Activated CD4-positive, alpha-beta T cell treated with anti-CD3 and anti-CD28 coated beads for 24 hours (primary cell): ENCODE measurements at places on chromosomes 1 and 21.

GRCh38 chr21:32322676-32323075, 24.0 kb downstream of the MRAP start:
- DNase-seq: no peak

GRCh38 chr21:39313042-39313570, 326 bp downstream of the BRWD1 start:
- DNase-seq: peak; percentile 16

GRCh38 chr1:100912019-100912418, 16.1 kb downstream of the SLC30A7 start:
- DNase-seq: no peak

DNA sequence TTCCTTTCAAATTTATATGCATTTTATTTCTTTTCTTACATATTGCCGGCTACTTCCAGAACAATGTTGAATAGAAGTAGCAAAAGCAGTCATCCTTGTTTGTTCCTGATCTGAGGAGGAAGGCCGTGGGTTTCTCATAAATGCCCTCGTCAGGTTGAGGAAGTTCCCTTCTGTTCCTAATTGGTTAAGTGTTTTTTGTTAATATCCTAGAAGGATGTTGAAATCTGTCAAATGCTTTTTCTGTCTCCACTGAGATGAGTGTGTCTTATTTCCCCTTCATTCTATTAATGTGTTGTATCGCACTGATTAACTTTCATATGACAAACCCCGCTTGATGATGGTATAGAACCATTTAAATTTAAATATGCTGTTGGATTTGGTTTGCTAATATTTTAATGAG, 15.4 kb downstream of the TTLL10 start:
- no peak for DNase-seq

GRCh38 chr1:201686714-201687455, 142.1 kb upstream of the IPO9 start:
- DNase-seq: no peak

GRCh38 chr1:80445033-80445432, 1355.7 kb upstream of the ADGRL2 start:
- DNase-seq: no peak

DNA sequence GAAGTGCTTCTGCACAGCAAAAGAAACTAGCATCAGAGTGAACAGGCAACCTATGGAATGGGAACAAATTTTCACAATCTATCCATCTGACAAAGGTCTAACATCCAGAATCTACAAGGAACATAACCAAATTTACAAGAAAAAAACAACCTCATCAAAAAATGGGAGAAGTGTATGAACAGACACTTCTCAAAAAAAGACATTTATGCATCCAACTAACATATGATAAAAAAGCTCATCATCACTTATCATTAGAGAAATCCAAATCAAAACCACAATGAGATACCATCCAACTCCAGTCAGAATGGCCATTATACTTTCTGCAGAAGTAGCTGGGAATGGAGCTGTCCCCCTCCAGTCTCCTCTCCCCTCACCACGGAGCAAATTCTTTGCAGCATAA, 2.9 kb upstream of the OR2M3 start:
- DNase-seq: no peak

GRCh38 chr21:17128132-17128531, 384.7 kb upstream of the CXADR start:
- DNase-seq: no peak

- DNase-seq: no peak
Measured at GRCh38 chr1:54259546-54260140, 59.7 kb downstream of the MRPL37 start.
